SK-N-SH treated with all-trans-retinoic acid at 6 μM for 48 hours (cell line): ENCODE measurements at places on chromosomes 6 and 20.

DNA sequence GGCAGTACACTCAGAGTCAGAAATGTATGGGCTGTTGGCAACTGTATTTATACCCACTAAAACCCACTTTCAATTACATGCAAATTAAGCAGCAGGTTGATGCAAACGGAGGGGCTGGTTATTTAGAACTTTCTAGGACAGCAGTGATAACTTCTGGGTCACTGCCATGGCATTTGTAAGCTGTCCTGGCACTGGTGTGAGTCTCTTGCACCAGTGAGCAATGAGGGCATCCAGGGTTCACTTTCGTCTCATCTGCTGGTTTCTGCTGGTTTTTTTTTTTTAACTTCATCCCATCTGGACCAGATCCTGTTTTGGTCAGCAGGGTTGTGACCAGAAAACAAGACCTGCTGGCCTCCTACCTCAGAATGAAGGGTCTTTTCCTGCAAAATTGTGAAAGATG lies 49.2 kb downstream of the CDH26 start:
- ATAC-seq, result no peak

DNA sequence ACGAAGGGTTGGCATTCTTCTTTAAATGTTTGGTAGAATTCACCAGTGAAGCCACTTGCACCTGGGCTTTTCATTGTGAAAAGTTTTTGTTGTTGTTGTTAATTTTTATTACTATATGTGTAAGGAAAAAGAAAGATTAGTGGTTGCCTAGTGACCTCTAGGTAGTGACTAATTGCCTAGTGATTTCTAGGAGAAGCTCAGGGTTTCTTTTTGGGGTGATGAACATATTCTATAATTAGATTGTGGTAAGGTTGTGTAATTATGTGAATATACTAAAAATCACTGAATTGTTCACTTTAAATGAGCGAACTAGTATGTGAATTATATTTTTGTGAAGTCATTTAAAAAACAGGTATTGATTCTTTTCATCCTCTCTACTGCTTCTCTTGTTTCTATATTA lies 123.8 kb upstream of the TMEM170B start:
- ATAC-seq, result no peak

DNA sequence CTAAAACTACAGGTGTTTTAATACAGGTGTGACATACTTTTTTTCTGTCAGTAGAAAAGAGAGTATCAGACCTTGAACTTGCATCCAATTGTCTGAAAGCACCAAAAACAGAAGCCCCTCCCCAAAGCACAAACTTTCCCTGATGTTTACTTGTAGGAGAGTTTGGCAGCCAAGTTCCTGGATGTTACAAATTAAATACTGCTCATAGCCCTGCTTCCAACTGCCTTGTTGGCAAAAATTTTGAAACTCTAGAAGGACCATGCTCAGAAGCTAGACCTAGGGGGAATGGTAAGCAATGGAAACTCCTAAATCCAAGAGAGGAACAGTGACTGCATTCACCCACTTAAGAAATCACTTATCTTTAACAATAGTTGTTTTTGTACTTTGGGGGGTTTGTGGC lies 17.0 kb upstream of the ARG1 start:
- no peak for ATAC-seq

DNA sequence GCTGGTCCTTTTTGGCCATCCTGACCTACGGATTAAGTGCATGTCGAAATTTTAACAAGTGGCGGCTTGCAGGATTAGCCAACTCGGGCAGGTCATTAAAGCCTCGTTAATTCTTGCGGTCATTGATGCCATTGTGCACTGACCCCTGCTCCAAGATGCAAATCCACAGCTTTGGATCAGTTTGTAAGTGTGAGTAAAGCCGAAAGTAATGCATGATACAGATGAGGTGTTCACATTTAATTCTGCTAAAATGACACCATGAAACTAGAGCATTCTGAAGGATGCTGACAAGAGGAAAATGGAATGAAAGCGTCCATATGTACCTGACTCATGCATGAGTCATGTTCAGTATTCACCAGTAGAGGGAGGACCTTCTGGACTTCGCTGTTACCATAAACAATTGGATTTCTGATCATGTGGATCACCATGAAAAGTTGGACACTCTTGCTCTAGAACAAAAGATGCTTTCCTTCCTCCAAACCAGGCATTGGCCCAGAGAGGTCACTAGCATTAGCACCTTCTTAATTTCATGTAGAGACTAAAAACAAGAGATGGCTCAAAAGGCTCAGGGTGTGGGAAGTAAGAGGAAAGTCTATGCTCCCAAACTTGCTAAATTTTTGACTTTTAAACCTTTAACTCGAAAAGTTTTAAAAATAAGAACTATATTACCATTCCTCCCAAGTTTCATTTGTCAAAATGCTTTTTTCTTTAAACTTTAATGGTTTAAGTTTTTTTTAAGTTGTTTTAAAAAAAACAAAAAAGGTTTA lies 48.0 kb downstream of the MUC22 start:
- peak; percentile 94 for ATAC-seq

GRCh38 chr6:106574741-106575458 lies 54.4 kb downstream of the RTN4IP1 start:
- ATAC-seq, result peak; percentile 75

DNA sequence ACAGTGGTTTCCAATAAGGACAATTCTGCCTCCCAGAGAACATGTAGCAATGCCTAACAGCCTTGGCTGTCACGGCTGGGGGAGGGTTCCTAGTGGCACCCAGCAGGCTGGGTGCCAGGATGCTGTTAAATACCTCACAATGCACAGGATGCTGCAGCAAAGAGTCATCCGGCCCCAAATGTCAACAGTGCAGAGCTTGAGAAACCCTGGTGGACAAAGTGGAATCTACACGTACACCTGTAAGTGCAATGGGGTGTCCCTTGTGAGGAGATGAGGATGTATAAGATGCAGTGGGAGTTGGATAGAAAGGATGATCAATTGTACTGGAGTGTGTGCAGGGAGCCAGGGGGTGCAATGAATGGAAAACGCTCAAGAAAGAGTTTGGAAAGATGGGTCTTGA lies 142.4 kb downstream of the FNDC1 start:
- no peak for ATAC-seq

DNA sequence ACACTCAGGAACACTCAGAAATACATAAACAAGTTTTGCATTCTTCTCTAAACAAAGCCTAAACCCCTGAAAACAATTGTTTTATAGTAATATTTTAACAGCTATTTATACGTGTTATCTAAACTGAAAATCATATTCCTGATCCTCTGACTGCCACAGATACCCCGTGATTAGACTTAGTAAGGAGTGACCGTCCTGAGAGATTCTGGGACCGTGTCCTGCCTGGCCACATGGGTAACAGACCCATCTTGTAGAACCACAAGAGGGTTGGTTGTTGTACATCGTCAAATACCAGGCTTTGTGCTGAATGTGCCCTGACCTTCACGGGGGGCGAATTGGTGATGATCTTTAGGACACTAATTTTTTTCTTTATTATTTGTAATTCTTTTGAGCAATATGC lies 214.4 kb downstream of the TMEM242 start:
- peak; percentile 5; the same call in 1 of the 3 replicates for ATAC-seq

GRCh38 chr6:138031417-138031816 lies 75.8 kb downstream of the PERP start:
- no peak for ATAC-seq

DNA sequence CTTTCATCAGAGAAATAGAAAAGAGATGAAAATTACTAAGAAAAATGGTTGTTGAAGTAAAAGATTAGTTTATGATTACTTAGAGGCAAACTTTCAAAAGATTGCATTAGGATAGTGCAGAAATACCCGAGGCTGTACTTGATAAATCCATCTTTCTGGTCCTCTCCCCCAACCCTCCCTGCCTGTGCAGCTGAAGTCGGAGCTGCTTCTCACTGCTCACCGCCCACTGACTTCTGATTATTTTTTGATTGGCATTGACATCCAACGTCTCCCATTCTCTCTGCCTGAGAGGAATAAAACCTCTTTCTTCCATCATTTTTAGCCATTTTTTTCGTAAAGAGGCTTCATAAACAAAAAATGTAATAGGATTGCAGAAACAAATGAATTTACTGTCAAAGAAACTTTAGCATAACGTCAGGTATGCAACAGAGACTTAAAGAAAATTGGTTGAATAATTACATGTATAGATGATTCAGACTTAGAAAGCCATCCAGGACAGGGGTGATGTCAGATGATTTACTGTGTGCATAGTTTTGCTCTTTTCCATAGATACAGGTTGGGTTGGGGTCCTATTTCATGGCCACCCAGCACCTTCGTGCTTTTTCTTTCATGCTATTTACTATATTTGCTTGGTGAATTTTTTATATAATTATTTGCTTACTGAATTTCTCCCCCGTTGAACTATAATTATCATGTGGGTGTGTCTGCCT lies 53.6 kb upstream of the EDN3 start:
- no peak for ATAC-seq

- no peak for ATAC-seq
Measured at GRCh38 chr6:114569669-114570068, 226.8 kb upstream of the HS3ST5 start.

DNA sequence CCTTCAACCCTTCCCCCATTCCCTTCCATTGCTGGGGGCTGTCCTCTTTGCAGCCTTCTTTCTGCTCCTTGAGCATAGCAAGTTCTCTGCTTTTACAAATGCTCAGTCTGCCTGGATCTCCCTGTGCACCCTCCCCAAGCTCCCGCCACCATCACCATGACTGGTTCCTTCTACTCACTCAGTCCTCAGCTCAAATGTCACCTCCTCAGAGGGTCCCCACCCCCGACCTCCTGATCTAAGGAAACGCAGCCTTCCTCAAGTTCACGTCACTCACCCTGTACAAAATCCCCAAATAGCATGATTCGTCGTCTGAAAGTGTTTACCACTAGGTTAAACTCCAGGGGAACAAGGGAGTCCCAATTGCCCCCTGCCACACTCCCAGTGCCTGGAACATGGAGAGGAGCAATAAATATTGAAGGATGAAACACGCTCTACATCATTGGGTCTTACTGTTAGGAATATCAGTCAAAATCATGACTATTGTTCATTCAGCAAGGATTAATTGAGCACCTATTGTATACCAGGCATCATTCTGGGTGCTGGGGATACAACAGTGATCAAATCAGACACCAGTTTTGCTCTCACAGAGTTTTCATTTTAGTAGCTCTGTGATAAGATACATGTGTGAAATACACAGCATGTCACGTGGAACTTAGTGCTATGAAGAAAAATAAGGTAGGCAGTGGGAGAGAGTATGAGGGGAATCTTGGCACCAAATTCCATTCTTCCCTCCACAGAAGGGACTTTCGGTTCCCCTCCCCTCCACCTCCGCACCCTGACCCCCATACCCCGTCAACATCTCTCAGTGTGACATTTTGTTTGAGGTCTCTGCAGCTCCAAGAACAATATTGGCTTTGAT lies 15.6 kb downstream of the TP53RK start:
- ATAC-seq, result no peak

DNA sequence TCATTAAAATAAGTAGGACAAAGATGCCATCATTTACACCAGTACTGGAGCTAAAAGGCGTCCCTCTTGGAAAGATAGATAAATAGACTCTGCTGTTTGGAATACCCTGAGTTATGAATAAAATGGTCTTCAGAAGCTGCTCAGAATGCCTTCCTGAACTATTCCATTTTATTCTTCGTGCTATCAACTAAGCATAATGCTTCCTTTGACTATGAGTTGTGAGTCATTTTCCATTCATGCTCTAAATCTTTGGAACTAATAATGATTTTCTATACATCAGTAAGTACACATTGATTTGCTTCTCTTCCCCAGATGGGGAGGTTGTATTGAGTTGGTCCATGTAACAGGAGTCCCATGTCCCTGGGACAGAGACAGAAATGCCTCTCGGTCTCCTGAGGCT lies 98.3 kb upstream of the PDE7B start:
- no peak for ATAC-seq

DNA sequence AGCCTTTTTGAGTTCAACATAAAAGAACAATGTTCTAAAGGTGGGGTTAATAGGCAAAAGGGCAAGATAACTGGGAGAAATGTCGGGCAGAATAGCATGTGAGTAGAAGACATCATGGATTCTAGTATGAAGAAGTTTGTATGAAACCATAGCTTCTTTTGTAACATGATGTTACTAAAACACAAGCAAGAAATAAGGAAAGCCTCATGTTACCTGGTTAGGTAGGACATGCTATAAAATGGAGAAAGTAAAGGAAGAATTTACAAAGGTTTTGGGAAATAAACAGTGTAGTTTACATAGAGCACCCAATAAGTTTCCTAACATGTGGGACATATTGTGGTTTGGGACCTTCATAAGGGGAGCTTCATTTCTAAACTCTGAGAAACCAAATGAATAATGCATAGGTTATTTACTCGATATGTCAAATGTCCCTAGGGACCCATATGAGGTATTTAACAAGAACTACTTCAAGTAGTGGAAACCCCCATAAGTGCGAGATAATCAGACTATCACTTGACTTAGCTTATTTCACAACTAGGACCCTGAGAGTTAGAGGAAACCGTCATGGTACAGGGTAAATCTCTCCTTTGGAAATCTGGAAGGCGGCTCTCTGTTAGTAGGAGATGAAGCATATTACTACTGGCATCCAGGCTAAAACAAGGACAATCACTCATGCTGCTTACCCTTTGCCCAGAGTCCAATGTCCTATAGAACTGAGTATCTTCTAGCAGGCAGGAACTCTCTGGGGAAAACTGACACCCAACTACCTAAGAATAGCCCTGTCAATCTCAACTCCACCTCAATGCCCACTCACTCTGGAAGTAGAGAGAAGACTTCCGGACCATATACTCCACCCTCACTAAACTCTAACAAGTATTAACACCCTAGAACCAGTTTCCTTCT lies 57.5 kb downstream of the ILRUN start:
- ATAC-seq, result no peak

GRCh38 chr6:3045369-3045768 lies 22.9 kb upstream of the RIPK1 start:
- no peak for ATAC-seq

DNA sequence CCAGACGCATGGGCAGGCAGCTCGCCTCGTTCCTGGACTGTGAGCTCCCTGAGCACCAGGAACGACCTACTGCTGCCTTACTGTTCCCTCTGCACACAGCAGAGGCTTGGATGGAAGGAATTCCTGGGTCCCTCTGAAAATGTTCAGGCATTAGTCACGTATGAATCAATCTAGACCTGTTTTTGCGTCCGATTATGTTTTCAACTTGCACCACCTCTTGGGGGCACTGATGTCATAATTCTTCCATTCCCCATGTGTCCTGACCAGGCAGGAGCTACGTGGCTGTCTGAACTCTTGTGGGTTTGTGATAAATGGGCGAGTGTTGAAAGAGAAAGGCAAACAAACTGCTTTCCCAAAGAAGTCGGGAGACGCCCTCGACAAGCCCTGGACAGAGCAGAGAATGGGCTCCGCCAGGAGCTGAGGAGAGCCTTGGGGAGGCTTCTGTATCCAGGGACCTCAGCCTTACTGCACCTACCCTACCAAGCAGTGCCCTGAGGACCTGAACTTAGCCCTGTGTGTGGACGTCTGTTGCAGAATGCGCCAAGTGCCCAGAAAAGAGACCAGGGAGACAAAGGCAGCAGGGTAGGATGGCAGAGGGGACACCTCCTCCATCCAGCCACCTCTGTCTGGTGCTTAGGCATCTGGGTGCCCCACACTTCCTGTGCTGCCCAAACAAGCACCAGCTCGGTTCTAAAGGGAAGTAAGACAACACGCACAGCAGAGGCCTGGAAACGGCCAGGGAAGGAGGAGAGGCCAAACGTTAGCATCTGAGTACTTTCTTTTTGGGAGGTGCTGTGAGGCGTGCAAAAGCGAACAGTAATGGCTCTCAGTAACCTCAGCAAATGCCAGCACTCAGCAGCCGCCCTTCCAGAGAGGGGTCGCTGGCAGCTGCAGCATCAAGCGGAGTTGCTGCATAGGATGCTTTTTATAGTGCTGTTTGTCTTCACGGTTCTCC lies 124.2 kb downstream of the LY86 start:
- ATAC-seq, result no peak

GRCh38 chr6:41781366-41781730 lies 766 bp downstream of the PRICKLE4 start:
- no peak for ATAC-seq

GRCh38 chr6:66865771-66866170 lies 1158.7 kb upstream of the EYS start:
- ATAC-seq, result no peak
